Activated CD8-positive, alpha-beta memory T cell treated with anti-CD3 and anti-CD28 coated beads, Interleukin-2, amount 10 ng/mL, durations not matched to agents 7 days and 5 days (primary cell): ENCODE measurements at places on chromosomes 12 and 14.

- DNase-seq = no peak
These were observed 2.0 kb upstream of the IRAK3 start for GRCh38 chr12:66187036-66187435.

- peak; percentile 80 for DNase-seq
These were observed 63.5 kb downstream of the DGLUCY start for GRCh38 chr14:91177073-91178034.

- no peak for DNase-seq
These were observed 11.5 kb downstream of the ASB2 start for GRCh38 chr14:93964820-93965286.

DNA sequence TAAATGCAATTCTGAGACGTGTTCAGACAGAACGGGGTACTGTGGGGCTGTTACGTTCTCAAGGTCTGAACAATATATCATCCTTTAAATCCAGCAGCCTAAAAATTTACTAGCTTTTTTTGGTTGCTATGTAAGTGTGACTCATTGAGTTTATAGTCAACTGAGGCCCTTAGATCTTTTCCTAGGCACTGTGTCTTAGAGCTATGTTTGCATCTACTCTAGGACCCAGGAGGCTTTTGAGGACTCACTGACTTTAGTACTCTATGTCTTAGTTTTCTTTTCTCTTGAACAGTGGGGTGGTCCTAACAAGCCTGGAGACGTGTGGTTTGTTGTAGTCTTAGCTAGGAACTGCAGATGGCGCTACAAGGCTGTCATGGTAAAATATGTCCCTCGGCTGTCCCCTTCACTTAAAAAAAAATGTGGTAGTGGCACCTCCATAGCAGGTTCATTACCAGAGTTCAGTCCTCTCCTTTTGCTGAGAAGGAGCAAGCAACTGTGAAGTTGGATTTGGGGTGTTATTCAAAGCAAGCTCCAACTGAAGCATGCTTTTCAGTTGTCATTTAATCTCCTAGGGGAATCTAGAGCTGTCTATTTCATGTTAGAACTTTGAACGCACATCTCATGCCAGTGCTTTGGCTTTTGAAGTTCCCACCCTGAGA is 8.7 kb upstream of the SPATS2 start:
- peak; percentile 75 for DNase-seq

GRCh38 chr12:120116441-120116791 is at the start of gene RAB35:
TSS of gene RAB35 (minus strand) at chr12:120116753. CDS start at chr12:120116650, 103 bp downstream.
- DNase-seq = no peak

DNA sequence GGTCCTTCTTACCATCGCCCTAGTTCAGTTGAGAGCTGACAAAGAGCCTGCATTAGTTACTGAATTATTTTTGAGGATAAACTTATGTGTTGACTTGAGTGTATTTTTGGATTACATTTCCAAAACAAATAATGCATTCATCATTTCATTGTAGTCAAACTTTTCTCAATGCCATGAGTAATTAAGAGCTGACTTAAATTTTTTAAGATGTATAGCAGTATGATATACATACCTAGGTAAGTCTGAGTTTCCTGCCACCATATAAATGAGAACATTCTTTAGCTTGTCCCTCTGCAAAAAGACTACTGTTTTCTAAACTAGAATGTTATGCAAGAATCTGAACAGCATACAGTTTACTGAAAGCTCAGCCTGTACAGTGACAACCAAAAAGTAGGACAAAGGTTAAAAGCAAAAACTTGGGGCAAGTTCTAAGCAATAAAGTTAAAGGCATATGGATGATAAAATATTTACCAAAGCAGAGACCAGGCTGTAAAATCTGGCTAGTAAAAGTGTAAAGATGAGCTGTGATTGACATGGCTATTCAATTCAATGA is 82.1 kb upstream of the FERMT2 start:
- no peak for DNase-seq

GRCh38 chr12:124904306-124905098 is 9.9 kb downstream of the UBC start:
- DNase-seq = no peak

DNA sequence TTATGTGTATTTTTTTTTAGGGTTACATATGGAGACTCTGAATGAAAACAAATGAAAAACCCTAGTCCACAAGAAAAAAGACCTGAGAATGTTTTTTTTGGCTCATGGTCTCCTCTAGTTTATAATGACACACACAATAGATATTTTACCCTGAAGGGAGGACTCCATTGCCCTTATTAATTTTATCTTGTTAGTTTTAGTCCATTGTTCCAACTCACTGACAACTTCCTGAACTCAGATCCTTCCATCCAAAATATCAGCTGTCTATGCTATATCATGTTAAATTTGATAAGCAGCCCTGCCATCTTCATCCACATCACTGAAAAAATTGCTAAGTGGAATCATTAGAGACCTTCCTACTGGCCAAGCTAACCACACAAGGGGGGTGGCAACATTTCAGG is 232.1 kb downstream of the MON2 start:
- DNase-seq = no peak

GRCh38 chr14:100835548-100836310 is 9.8 kb downstream of the MEG3 start:
- DNase-seq = no peak

GRCh38 chr12:91074154-91074709 is 16.4 kb upstream of the KERA start:
- DNase-seq = no peak

DNA sequence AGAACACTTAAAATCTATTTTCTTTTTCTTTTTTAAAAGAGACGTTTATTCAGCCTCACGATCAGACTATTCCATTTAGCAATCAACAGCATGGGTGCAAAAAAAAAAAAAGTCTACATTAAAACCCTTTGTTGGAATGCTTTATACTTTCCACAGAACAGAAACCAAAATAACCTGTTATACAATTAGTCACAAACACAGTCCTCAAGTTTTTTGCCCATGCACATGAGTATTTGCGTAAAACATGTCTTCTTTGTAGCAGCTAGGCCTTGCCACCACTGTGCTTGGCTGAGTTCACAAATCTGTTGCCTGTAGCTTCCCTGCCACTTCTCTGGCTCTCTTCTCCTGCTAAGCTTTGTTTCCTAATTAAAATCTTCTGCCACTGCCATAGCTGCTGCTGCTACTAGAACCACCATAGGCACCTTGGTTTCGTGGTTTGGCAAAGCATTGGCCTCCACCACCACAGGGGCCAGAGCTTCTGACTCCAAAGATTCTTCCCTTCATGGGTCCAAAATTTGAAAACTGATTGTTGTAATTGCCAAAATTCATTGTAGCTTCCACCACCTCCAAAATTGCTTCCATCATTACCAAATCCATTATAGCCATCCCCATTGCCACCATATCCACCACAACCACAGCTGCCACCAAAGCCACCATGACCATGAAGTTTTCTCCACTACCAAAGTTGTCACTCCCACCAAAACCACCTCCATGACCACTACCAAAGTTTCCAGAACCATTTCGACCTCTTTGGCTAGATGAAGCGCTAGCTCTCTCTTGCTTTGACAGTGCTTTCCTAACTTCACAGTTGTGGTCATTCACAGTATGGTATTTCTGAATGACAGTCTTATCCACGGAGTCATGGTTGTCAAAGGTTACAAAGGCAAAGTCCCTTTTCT is 38.1 kb downstream of the KLRG1 start:
- DNase-seq = peak; percentile 65

GRCh38 chr12:15600223-15600935 is 188.8 kb downstream of the EPS8 start:
- DNase-seq = no peak

GRCh38 chr14:75634848-75635247 is 25.8 kb downstream of the ERG28 start:
- DNase-seq = no peak

DNA sequence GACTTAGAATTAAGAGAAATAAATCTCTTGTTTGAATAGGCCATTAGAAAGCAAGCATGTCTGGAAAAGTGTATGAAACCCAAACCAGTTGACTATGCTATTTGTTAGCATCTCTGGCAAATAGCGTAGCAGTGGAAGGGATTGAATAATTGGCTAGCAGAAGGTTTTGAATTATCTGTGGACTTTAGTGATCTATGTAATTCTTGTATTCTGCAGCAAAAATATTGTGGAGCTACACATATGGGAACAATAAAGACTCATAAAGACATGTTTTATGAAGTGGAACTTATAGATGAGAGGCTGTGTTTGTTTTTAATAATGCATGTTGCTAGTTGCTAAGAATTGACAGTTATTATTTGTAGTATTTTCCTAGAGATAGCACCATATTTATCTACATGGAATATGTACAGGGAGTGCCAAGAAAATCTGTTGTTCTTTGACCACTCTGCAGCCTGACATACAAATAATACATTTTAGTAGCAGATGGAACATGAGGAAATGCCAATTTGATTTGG is 4.7 kb downstream of the SRGAP1 start:
- DNase-seq = no peak

DNA sequence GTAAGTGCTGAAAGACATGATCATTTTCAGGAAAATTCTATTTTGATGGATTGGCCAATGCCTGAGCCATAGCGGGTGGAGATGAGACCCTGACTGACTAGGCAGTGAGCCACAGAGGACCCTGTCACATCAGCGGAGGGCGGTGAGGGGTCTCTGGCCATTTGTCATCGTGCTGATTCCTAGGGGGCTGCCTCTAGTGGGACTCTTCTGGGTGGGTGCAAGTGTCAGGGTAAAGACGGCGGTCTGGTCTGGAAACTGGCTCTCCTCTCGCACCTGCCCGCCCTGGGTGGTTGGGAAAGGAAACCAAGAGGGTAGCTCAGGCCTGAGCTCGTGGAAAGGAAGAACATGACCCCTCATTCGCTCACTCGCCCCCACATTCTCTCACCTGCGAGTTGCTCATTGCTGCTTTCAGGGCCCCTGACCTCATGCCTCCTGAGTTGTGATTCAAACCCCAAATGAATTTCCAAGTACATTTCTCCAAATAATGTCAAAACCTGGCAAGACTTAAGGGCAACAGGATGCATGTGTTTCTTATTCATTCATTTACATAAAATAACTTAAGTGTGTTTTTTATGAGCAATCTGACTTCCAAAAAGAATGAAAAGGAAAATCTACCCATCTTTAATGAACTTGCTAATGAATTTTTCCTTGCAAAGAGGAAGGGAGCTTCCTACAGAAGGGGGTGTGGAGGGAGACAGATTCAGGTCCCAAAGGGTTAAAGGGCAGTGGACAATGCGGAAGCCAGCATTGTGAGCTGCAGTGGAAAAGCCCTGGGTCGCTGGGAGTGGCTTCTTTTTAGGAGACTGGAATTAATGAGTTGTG is 12.8 kb downstream of the MEG3 start:
- no peak for DNase-seq

GRCh38 chr14:32933629-32934072 is 5.0 kb upstream of the NPAS3 start:
- no peak for DNase-seq

DNA sequence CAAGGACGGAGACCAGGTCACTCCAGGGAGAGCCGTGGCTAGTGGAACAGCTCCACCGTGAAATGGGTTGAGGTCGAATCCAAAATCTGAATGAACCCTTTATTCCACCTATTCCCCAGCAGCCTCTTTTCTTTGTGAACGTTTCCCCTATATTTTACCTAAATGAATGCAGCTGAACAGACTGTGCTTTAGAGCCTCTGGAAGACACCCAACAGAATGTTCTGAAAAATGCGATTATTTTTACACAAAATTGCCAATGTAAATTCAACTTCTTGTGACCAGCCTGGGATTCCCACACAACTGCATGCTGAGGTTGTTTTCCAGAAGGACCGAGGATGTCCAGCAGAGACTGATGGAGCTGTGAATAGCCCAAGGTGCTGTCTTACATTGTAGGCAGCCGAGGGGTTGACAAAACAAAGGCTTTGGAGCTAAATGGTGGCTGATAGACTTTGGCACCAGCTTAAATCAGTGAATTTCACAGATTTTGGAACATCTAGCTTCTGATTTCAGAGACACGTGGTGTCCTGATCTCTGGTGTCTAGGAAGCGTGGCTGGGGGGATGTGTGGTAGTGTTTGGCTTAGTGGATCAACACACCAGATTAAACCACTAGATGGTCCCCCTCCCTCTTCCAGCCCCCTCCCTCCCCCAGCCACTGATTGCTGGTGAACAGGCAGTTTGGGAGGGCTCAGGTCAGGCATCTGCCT is 150.4 kb downstream of the ZNF664 start:
- DNase-seq = no peak

DNA sequence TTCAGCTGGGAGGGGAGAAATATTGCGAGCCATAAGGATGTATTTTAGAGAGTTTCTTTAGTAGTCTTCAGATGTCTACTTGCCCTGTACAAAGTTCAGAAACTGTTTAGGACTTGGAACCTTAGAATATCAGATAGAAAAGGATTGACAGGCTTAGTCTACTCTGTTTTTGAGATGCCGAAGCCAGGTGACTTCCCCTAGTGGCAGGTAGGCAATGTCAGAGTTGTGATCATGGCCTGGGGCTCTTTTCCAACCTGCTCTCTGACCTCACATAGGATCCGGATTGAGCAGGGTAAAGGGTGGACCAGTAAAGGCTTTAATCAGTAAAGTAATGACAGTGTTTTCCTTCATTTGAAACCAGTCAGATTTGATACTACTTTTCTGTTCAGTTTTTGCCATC is 59.6 kb downstream of the PRKCH start:
- DNase-seq = no peak

- DNase-seq = peak; percentile 38
These were observed 26.5 kb upstream of the TTC7B start for GRCh38 chr14:90842726-90843125.

GRCh38 chr12:26108915-26109314 is 15.9 kb downstream of the BHLHE41 start:
- DNase-seq = no peak

DNA sequence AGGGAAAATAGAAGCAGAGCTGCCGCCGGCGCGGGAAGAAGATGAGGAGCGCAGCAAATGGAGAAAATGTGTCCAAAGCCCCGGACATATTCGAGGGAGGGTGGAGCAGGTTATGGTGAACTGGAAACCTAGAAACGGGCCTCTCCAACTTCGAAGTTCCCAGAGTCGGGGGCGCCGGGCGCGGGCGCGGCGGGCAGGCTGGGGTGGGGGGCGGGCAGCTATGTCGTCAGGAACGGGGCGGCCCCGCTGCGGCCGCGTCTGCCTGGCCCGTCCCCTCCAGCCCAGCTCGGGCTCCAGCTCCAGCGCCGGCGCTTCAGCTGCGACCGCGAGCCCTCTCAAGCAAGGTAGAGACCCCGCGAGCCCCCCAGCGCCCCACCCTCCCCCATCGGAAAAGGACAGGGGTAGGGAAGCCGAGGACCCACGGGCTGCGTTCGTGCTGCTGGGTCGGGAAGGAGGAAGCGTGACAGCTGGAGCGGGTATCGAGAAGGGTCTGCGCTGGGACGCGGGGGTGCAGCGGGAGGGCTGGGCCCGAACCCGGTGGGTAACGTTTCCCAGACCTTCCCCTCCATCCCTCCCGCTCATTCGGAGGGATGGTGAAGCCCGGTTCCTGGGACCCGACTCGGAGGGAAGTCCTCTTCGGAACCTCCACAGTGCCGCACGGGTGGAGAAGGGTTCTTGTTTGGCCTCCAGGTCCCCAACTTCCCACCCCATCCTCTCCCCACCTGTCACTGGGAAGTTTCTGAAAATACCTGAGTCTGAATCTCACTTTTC is 1.0 kb downstream of the DGKA start:
- peak; percentile 62 for DNase-seq

- DNase-seq = no peak
These were observed 36.8 kb downstream of the EAPP start for GRCh38 chr14:34502545-34503225.
